ENCODE measurements at places on chromosomes 4 and X.

DNA sequence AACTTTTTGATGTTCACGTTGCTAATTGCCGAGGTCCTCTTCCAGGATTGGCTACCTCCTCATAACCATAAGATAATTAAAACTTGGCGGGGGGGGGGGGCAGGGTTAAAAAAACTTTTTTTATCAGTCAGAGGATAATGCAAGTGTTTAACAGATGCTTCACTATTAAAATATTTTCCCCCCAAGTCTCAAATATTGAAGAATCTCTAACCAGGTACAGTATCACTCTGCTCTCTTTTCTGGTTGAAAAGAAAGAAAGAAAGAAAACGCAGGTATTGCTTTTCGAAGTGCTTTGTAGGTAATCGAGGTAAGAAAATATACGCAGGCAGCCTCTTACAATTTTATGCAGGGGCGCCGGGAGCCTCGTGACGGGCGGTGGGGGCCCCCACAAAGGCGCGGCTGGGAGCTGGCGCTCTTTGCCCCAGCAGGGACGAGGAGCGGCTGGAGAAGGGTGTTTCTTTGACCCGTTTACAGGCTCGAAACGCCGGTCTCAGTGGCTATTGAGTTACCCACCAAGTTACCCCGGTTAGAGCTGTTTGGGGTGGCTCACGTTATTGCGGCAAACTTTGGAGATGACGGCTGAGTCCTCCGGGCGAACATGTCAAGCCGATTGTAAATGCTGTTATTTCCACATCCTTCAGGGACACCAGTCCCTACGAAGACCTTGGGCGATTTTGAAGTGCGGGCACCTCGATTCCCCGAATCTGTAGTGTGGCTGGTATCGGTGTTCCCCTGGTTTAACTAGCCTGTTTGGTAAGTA, 477 bp upstream of the HAND2 start:
- no peak for DNase-seq

DNA sequence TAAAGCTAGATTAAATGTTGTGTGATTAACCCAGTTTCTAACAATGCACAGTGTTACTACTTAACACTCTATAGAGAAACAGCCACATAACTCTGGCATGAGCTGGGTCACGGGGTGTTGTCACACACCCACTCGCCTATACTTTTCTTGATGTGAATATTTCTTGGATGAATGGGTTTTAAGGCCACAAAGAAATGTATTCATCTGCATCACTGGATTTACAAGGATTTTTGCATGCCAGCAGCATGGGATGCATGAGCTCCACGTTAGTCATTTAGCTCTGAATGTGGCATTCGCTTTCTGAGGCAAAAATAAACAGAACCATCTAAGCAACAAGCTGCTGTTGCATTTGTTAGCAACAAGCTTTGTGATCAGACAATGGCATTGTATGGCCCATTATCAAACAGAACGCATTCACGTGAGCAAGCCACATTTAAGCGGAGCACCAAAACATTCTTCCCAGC, 89.7 kb downstream of the LRP2BP start:
- DNase-seq, result no peak

- no peak for DNase-seq
Measured at GRCh38 chr4:56874923-56875322, 32.8 kb upstream of the REST start.

DNA sequence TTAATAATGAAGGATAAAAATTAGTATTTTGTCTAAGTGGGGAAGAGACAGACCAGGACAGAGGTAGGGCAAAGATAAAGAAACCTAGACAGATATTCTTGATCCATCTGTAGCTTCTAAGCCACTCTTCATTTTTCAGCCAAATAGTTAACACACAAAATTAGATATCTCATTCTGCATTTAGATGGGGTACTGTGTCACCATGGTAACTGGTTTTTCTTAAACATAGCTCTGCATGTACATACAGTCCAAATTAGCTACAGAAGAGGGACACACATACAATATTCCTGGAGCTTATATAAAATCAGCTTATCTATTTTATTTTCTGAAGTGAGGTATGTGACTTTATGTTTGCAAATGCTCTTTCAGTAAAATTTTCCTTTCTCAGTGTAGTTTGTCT, 393.7 kb downstream of the PPP3CA start:
- DNase-seq, result no peak

GRCh38 chr4:8127051-8127826, 31.4 kb downstream of the ABLIM2 start:
- no peak for DNase-seq

DNA sequence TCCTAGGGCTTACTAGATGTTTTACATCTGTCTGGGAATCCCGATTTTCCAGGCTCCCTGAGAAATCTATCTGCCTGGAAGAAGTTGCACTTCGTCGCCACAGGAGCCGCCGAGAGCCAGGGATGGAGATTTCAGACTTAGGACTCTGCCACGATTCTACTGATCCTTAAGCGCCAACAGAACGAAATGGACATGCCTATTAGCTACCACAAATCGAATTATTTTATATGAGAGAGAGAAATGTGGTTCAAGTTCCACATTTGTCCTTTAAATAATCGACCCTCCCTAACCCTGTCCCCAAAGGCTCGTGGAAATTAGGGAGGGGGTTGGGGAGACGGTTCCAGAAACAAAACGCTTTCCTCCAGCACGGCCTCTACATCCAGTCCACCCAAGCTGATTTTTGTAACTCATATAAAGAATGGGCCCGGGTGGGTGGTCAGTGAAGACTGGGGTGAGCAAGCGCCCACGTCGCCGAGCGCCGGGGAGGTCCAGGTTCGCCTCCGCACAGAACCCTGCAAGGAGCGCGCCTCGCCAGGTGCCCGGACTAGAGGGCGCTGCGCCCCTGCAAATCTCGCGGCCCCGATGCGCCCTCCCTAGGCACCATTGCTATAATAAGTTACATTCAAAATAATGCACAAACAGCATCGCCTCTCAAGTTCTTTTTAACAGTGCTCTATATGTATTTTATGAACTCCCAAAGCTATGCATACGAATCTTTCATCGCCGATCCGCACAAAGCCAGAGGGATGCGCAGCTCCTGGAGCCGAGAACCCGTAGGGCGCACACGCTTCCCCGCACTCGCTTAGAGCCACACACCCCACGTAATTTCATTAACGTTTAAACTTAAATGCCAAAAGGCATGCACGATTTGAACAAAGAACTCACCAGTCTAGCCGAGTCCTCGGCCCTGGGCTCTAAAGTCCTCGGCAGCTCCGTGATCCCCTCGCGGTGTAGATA, 2.1 kb upstream of the FAT1 start:
- no peak for DNase-seq

DNA sequence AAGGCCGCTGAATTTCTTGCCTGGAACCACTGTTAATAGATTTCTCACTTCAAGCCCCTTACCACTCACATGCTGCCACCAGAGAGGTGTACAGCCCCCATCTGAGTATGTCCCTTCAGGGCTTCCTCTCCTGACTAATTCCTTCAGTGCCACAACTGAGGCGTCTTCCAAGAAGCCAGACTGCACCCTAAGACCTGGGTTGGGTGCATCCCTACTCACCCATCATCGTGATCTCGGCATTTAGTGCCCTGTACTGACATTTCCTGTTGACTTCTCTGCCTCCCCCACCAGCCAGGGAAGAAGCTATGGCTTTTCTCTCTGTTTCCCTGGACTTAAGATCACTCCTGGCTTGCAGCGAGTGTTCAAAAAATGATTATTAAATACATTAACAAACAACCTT, 40.4 kb upstream of the MAP3K15 start:
- no peak for DNase-seq

DNA sequence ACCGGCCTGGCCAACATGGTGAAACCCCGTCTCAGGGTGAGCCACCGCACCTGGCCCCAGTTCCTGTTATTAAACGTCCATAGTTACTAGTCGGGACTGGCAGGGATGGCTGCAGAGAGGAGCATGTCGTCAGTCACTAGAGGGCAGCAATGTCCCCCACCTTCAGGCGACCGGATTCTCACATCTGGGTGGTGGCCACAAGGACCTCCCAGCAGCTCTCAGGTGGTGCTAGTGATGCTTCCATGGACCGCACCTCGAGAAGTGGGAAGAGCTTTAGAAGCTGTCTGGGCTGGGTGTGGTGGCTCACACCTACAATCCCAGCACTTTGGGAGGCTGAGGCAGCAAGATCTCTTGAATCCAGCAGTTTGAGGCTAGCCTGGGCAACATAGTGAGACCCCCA, 13.3 kb upstream of the IL3RA start:
- no peak for DNase-seq

GRCh38 chrX:41047878-41048534, 37.2 kb upstream of the USP9X start:
- DNase-seq, result no peak

DNA sequence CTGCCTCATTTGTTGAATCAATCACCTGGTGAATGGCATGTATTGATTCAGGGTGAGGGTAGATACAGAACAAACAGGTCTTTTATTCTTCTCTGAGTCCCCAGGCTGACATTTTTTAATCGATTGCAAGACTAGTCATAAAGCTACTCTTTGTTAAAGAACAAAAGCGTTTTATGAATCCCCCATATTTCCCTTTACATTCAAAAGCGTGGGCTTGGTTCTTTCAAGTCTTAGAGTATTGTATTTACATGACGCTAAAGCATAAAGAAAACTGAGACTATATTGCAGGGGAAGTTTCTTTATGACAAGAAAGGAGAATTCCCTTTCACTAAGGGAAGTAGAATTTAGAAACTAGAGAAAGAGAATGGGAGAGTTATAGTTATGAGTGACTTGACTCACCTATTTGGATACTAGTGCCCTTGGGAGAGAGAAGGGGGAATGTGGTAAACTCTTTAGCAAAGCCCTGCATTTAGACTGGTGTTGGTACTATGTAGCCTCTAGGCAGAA, 69.3 kb upstream of the PDE5A start:
- no peak for DNase-seq

DNA sequence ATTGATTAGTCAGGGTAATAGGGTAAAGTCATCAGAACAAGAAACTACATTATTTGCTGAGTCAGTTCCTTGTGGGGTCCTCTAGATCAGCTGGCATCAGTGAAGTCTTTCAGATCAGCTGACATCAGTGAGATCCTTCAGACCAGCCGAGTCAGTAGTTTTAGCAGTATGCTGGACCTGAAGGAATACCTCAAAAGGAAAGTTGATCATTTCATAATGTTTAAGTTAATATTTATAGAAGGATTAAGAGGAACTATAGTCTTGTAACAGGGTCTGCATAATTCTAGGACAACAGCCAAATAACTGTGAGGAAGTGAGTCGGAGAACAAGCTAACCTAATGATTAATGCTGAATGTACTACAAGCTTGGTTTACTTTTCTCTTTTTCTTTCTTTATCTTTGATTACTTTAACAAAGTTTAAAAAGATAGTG, 958 bp upstream of the UGT2B7 start:
- DNase-seq, result no peak

DNA sequence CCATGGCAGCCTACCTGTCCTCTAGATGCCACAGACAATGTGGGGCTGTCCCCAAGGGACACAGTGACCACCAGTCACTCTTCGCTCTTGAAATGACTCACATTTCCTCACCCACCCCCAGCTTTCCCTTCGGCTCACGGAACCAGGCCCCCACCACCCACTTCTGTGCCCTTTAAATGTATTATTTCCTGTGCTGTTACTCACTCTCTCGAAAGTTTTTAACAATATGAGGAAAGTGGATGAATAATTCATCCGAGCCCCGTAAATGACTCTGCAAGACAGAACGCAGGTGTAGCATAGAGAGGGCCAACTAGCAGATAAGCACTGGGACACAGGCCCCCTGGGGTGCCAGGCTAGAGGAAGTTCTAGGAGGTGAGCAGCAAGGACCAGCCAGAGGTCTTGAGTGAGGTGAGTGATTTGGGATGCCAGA, 179.5 kb upstream of the TBL1X start:
- DNase-seq, result no peak

DNA sequence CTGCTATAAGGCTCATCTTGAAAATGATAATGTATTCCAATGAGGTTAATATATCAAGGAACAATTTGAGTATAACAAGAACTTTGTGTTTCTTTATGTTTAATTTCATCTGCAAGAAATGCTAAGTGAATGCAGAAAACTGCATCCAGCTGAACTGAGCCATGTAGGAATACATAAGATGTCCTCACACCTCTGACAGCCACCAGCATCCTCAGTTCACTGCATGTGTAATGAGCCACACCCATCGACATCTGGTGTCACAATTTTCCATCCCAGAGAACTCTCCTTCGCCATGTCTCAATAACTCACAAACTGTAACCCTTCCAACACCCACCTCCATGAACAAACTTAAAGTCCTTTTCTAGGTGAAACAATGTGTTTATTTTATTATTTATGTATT, 3.3 kb upstream of the IL21 start:
- DNase-seq, result no peak

- DNase-seq, result no peak
Measured at GRCh38 chr4:8646296-8647093, 53.9 kb downstream of the CPZ start.
